ENCODE measurements at places on chromosomes 16 and 17. TPM values are rescaled to one million over a fixed set of nuclear protein-coding genes. Genes with fewer than 3 reads are reported as not detected.

DNA sequence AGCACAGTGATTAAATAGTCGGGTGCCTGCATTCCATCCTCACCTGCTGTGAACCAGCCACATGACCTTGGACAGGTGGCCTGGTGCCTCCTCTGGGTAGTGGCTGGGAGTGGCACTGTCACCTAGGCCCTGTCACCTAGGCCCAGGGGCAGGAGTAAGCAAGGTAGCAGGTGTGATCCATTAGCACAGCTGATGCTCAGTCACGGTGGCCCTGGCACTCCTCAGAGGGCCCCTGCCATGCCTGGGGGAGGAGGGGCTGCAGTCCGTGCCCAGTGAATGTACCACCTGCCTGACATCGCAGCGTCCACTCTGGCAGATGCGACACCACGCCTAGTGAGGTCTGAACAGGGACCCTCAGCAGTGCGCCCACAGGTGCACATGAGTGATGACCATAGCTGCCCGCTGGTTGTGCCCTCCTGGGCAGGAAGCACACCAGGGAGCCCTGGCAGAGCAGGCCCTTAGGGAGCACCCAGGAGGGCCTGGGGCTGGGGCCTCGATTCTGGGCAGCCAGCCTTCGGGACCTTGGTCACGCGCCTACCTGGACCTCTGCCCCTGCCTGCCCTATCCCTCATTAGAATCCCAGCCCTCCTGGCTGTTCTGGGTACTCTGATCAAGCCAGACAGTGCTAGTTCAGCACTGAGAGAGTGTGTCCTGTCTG is 33.1 kb upstream of the CRISPLD2 start:
- no peaks in the 10 kb centered on the region for H3K4me1 ChIP-seq
- DNase-seq = no peak
- H3K27ac ChIP-seq = no peak overlapping the region
- H3K27me3 ChIP-seq = no peaks in the 10 kb centered on the region

- no peaks in the 10 kb centered on the region for H3K27me3 ChIP-seq
- no peak overlapping the region for H3K4me3 ChIP-seq
- no peaks in the 10 kb centered on the region for H3K4me1 ChIP-seq
- H3K27ac ChIP-seq = no peak overlapping the region
Observed at GRCh38 chr17:56186222-56186786, 33.0 kb downstream of the ANKFN1 start.

- H3K27ac ChIP-seq = no peak overlapping the region
- H3K36me3 ChIP-seq = no peaks in the 10 kb centered on the region
- no peak overlapping the region for H3K4me3 ChIP-seq
- DNase-seq = peak; percentile 58
- H3K4me1 ChIP-seq = no peaks in the 10 kb centered on the region
- no peaks in the 10 kb centered on the region for H3K27me3 ChIP-seq
Observed at GRCh38 chr17:50169121-50169764, 3.4 kb downstream of the SGCA start.

- no peak overlapping the region for H3K4me3 ChIP-seq
- H3K36me3 ChIP-seq = no peaks in the 10 kb centered on the region
- no peak for DNase-seq
- peaks cover 28% of the 10 kb centered on the region for H3K4me1 ChIP-seq
- no peak overlapping the region for H3K27ac ChIP-seq
Observed at GRCh38 chr17:82862737-82863382, 23.0 kb upstream of the ZNF750 start.

DNA sequence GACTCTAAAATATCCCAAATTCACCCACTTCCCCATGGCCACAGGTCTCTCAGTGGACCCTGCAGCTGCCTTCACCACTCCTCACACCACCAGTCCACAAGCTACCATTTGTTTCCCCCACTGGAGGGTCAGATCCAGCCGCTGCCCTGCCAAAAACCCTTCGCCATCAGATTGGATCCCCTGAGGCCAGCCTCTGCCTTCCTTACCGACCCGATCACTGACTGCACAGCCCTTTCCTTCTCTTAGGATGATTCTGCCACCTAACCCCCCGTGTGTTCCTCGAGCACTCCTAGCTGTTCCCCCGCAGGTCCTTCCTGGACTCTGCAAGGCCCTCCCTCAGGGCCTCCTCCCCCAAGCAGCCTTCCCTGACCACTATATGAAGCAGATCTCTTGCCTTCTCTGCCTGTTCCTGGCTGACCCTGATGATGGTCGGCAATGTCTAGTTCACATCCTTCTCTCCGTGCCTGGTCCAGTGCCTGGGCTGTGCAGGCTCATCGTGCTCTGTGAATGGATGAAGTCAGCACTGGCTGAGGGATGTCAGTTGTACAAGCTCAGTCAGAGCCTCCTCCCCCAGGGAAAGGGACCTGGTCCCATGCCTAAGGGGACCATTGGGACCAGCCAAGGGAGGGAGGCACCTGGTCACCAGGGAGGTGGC is 46.0 kb downstream of the CPNE2 start:
- no peaks in the 10 kb centered on the region for H3K27me3 ChIP-seq
- H3K4me1 ChIP-seq = no peaks in the 10 kb centered on the region
- H3K27ac ChIP-seq = no peak overlapping the region
- DNase-seq = no peak
- no peak overlapping the region for H3K4me3 ChIP-seq

GRCh38 chr16:66382966-66383299 is 16.4 kb downstream of the CDH5 start:
- no peak overlapping the region for H3K4me3 ChIP-seq
- DNase-seq = no peak
- H3K36me3 ChIP-seq = no peaks in the 10 kb centered on the region

DNA sequence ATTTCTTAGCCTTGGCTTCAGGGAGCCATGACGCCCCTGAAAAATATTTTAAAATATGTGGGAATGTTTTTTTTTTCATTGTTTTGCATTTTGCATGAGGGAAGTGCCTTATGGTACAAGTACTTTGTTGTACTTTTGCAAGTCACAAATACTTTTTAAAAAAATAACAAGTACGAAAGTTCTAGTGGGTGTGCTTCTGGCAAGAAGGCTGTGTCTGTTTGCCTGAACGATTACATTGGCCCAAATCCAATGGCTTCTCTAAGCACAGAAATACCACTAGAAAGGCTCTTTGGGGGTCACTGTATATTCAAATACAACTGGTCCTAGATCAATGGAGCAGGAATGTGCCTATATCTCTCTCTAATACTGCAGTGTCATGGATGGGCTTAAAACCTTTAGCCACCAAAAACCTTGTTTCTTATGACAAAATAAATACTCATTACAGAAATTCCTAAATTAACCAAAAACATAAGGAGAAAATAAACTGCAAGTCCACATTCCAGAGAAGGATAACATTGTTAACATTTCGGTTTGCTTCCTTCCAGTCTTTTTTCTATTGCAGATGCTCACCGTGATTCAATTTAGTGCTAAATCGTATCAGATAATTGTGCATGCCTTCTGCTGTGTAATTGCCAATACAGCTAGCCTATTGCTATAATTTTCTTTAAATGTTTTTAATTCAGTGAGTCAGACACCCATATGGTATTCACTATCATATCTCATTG is 97.4 kb downstream of the VAT1L start:
- no peak for DNase-seq
- no peaks in the 10 kb centered on the region for H3K27me3 ChIP-seq
- H3K36me3 ChIP-seq = no peaks in the 10 kb centered on the region
- no peaks in the 10 kb centered on the region for H3K4me1 ChIP-seq
- no peak overlapping the region for H3K27ac ChIP-seq

- H3K36me3 ChIP-seq = no peaks in the 10 kb centered on the region
- H3K27ac ChIP-seq = no peak overlapping the region
- no peak overlapping the region for H3K4me3 ChIP-seq
- no peak for DNase-seq
Observed at GRCh38 chr17:40479754-40480480, 21.5 kb downstream of the TNS4 start.

- H3K27ac ChIP-seq = no peak overlapping the region
- no peaks in the 10 kb centered on the region for H3K27me3 ChIP-seq
- no peaks in the 10 kb centered on the region for H3K36me3 ChIP-seq
- no peak overlapping the region for H3K4me3 ChIP-seq
- peaks cover 30% of the 10 kb centered on the region for H3K4me1 ChIP-seq
Observed at GRCh38 chr17:76543826-76544545, 4.1 kb downstream of the PRCD start.

Gene KCNJ16
- total RNA-seq = 0.24 TPM

Gene SEBOX
- not detected for total RNA-seq

Gene TNRC6C
- total RNA-seq = 18.7 TPM

Gene SCNN1G
- not detected for total RNA-seq

Gene KRT25
- total RNA-seq = not detected

Gene ITGAD
- 0.35 TPM for total RNA-seq

Gene CNGB1
- 2.1 TPM for total RNA-seq

Gene ZC3H7A
- 32.1 TPM for total RNA-seq

Gene ASB16
- 0.39 TPM for total RNA-seq

All from adrenal gland (tissue), 19 donors.